Right atrium auricular region (tissue), 2 donors: ENCODE measurements at places on chromosomes 7 and 10.
A peak's percentile ranks its signal among the peaks of the same experiment; 100 is the strongest.

DNA sequence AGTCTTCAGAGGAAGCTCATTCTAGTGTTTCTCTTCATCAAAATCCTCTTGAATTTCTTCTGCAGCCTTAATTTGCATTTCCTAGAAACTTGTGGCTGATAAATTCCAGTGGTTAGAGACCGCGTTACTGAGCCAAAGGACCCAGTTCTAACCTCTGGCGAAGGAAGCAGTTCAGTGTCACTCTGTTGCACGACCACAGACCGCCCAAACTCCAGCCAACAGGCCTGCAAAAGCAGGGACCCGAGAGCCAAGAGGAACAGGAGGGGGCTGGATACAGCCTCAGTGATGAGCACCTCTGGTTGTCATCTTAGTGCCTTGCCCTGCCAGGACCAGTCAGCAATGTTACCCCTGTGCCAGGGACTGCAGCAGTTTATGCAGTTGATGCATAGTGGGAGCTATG, 70.0 kb downstream of the AFAP1L2 start:
- DNase-seq = no peak
- no peaks in the 10 kb centered on the region for H3K4me1 ChIP-seq
- H3K4me3 ChIP-seq = no peak overlapping the region
- H3K27ac ChIP-seq = no peak overlapping the region
- no peaks in the 10 kb centered on the region for H3K36me3 ChIP-seq

GRCh38 chr7:18558910-18559309, 63.4 kb downstream of the HDAC9 start:
- H3K27ac ChIP-seq = no peak overlapping the region
- no peaks in the 10 kb centered on the region for H3K27me3 ChIP-seq
- H3K4me1 ChIP-seq = peaks cover 4% of the 10 kb centered on the region
- no peak overlapping the region for H3K4me3 ChIP-seq
- H3K36me3 ChIP-seq = no peaks in the 10 kb centered on the region

GRCh38 chr7:117285826-117286225, 37.0 kb downstream of the WNT2 start:
- no peaks in the 10 kb centered on the region for H3K27me3 ChIP-seq
- no peaks in the 10 kb centered on the region for H3K36me3 ChIP-seq
- H3K4me3 ChIP-seq = no peak overlapping the region
- H3K27ac ChIP-seq = no peak overlapping the region
- no peaks in the 10 kb centered on the region for H3K4me1 ChIP-seq

GRCh38 chr10:69362471-69362954, 54.2 kb downstream of the TACR2 start:
- H3K4me1 ChIP-seq = no peaks in the 10 kb centered on the region
- peak overlapping the region; percentile 80 for H3K27ac ChIP-seq
- H3K36me3 ChIP-seq = peaks cover 34% of the 10 kb centered on the region
- no peak overlapping the region for H3K4me3 ChIP-seq

- no peaks in the 10 kb centered on the region for H3K36me3 ChIP-seq
- peak; percentile 82 for DNase-seq
- no peak overlapping the region for H3K4me3 ChIP-seq
- H3K27me3 ChIP-seq = no peaks in the 10 kb centered on the region
- H3K27ac ChIP-seq = peak overlapping the region; percentile 10
- H3K4me1 ChIP-seq = no peaks in the 10 kb centered on the region
Observed at GRCh38 chr10:30493609-30494530, 59.9 kb downstream of the MAP3K8 start.

- peak overlapping the region; percentile 73 for H3K4me3 ChIP-seq
- H3K27me3 ChIP-seq = no peaks in the 10 kb centered on the region
- H3K27ac ChIP-seq = peak overlapping the region; percentile 97
- DNase-seq = no peak
- H3K4me1 ChIP-seq = peaks cover 32% of the 10 kb centered on the region
Observed at GRCh38 chr7:91940171-91940570, 491 bp upstream of the AKAP9 start.

GRCh38 chr7:8260871-8261694, 884 bp downstream of the ICA1 start:
- DNase-seq = peak; percentile 65
- no peaks in the 10 kb centered on the region for H3K36me3 ChIP-seq
- H3K27me3 ChIP-seq = no peaks in the 10 kb centered on the region
- H3K4me3 ChIP-seq = peak overlapping the region; percentile 78

GRCh38 chr10:58806970-58807628, 294.4 kb downstream of the BICC1 start:
- no peak overlapping the region for H3K4me3 ChIP-seq
- H3K27ac ChIP-seq = peak overlapping the region; percentile 27
- no peaks in the 10 kb centered on the region for H3K4me1 ChIP-seq
- H3K27me3 ChIP-seq = no peaks in the 10 kb centered on the region

DNA sequence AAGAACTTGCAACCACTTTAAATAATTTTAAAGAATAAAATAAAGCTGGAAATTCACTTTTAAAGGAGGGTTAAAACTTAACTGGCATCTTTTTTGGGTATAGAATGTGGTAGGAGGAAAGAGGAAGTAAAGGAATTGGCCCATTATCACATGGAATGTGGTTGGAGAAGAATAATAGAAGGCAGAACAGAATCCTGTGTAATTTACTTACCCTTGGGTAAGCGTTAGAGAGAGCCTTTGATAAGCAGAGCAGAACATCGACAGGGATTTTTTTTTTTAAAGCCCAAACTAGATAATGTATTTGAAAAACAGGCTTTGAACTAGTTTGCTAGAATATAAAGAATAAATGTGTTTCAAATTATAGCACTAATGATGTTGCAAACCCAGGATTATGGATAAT, 199.8 kb upstream of the KIAA1217 start:
- DNase-seq = no peak
- no peak overlapping the region for H3K27ac ChIP-seq
- no peak overlapping the region for H3K4me3 ChIP-seq
- no peaks in the 10 kb centered on the region for H3K27me3 ChIP-seq
- H3K4me1 ChIP-seq = peaks cover 17% of the 10 kb centered on the region

DNA sequence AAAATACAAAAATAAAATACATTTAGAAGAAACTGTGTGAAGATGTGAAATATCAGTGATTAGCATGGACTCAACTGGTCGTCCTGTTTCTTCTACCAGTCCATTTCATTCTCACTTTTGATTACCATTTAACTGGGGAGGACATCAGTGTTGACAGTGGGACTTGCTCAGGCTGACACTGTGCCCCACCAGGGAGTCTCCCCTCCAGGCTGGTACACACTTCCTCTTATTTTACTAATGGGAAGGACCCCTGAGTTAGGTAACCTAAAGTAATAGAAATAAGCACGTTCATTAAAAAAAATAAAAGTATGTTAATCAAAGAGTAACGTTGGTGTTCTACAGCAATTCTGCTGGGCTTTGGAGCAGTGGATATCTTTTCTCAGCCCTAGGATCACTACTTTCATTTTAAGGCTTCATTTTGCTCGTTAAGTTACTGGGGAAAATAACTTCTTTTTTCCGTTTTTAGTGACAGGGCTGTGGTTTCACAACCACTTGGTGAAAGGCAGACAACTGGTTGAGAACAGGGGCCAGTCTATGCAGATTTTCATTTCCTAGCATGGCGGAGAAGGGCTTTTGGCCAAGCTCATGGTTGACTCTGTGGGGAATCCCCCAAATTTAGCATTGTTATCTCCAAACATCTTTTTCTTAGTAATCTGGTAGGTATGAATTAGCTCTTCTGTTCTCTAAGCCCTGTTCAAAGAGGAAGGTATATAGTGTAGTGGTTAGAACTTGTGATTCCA, 2.1 kb downstream of the SNX10 start:
- H3K27ac ChIP-seq = no peak overlapping the region
- peaks cover 4% of the 10 kb centered on the region for H3K4me1 ChIP-seq
- no peaks in the 10 kb centered on the region for H3K36me3 ChIP-seq
- DNase-seq = no peak
- H3K4me3 ChIP-seq = no peak overlapping the region
- H3K27me3 ChIP-seq = no peaks in the 10 kb centered on the region

GRCh38 chr10:118808601-118809356, 54.0 kb upstream of the CACUL1 start:
- no peak overlapping the region for H3K4me3 ChIP-seq
- DNase-seq = no peak
- H3K27ac ChIP-seq = no peak overlapping the region
- H3K36me3 ChIP-seq = no peaks in the 10 kb centered on the region
- no peaks in the 10 kb centered on the region for H3K27me3 ChIP-seq
- H3K4me1 ChIP-seq = no peaks in the 10 kb centered on the region

DNA sequence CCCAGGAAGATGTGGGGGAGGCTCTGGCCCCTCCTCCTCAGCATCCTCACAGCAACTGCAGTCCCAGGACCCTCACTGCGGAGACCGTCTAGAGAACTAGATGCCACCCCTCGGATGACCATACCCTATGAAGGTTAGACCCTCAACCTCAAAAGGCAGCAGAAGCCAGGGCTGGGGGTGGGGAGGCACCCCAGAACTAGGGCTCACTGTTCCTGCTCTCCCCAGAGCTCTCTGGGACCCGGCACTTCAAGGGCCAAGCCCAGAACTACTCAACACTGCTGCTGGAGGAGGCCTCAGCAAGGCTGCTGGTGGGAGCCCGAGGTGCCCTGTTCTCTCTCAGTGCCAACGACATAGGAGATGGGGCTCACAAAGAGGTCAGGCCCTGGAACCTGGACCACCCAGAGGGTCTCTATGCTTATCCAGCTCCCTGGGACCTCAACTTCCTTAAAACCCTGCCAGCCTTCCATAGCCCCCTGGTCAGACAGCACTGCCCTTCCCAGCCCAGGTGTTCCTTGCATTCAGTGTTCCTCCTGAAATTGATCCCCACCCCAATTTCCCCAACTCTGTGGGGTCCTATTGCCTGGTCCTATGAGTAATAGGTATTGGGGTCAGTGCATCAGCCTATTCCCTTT, 3.7 kb downstream of the SEMA4G start:
- no peak overlapping the region for H3K27ac ChIP-seq
- no peaks in the 10 kb centered on the region for H3K4me1 ChIP-seq
- no peak overlapping the region for H3K4me3 ChIP-seq
- H3K36me3 ChIP-seq = no peaks in the 10 kb centered on the region
- H3K27me3 ChIP-seq = no peaks in the 10 kb centered on the region

GRCh38 chr10:3750006-3750816, 34.8 kb downstream of the KLF6 start:
- peak overlapping the region; percentile 90 for H3K27ac ChIP-seq
- H3K27me3 ChIP-seq = no peaks in the 10 kb centered on the region
- no peak for DNase-seq
- no peaks in the 10 kb centered on the region for H3K4me1 ChIP-seq
- no peaks in the 10 kb centered on the region for H3K36me3 ChIP-seq

DNA sequence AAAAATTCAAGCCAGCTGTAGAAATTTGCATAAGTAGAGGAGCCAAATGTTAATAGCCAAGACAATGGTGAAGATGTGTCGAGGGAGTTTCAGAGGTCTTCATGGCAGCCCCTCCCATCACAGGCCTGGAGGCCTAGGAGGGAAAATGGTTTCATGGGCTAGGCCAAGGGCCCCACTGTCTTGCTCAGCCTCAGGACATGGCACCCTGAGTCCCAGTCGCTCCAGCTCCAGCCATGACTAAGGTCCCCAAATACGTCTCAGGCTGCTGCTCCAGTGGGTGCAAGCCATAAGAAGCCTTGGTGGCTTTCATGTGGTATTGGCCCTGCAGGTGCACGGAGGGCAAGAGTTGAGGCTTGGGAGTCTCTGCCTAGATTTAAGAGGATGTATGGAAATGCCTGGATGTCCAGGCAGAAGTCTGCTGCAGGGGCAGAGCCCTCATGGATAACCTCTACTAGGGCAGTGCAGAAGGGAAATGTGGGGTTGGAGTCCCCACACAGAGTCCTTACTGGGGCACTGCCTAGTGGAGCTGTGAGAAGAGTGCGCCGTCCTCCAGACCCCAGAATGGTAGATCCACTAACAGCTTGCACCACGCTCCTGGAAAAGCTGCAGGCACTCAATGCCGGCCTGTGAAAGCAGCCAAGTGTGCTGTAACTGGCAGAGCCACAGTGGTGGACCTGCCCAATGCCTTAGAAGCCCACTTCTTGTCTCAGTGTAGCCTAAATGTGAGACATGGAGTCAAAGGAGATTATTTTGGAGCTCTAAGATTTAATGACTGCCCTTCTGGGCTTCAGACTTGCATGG, 19.2 kb downstream of the TBATA start:
- no peaks in the 10 kb centered on the region for H3K4me1 ChIP-seq
- no peak for DNase-seq
- H3K36me3 ChIP-seq = no peaks in the 10 kb centered on the region
- no peaks in the 10 kb centered on the region for H3K27me3 ChIP-seq
- H3K4me3 ChIP-seq = no peak overlapping the region

DNA sequence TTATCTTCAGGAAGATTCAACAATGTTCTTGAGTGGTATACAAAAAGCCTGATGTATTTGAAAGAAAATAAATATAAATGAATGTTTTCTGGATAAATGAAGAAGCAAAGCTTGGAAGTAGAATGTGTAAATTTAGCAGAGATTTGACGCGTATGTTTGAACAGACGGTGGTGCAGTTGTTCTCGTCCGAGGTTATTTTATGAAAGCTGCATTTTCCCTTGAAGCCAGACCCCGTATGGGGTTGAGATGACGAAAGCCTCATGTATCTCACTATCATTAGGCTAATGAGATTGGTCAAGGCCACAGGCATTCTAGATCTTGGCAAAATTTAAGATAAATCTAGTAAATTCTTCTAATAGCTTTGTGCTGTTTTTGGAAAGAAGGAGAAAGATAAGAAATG, 195.2 kb downstream of the NXPH1 start:
- H3K36me3 ChIP-seq = no peaks in the 10 kb centered on the region
- no peaks in the 10 kb centered on the region for H3K27me3 ChIP-seq
- H3K4me1 ChIP-seq = no peaks in the 10 kb centered on the region
- no peak overlapping the region for H3K27ac ChIP-seq

GRCh38 chr10:79116801-79117723, 48.3 kb downstream of the ZMIZ1 start:
- peaks cover 19% of the 10 kb centered on the region for H3K36me3 ChIP-seq
- no peak overlapping the region for H3K4me3 ChIP-seq
- H3K27me3 ChIP-seq = no peaks in the 10 kb centered on the region

DNA sequence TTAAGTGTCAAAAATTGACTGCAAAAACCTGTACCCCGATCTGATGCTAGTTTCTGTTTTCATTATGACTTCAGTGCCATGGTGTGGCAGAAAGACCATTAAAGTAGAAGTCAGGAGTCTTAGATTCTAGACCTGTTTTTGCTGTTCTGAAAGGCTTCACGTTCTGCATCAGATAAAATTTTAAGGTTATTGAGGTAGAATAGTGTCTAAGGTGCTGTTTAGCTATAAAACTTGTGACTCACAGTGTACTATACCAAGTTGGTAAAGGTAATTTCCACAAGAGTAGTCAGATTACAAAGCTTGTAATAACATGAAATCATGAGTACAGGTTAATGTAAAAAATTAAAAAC, 38.6 kb downstream of the ZNRF2 start:
- H3K4me3 ChIP-seq = no peak overlapping the region
- H3K27me3 ChIP-seq = no peaks in the 10 kb centered on the region
- DNase-seq = no peak
- no peak overlapping the region for H3K27ac ChIP-seq

- no peaks in the 10 kb centered on the region for H3K4me1 ChIP-seq
- no peak for DNase-seq
- no peaks in the 10 kb centered on the region for H3K27me3 ChIP-seq
- no peak overlapping the region for H3K4me3 ChIP-seq
- no peak overlapping the region for H3K27ac ChIP-seq
- no peaks in the 10 kb centered on the region for H3K36me3 ChIP-seq
Observed at GRCh38 chr10:84896909-84897308, 568.5 kb downstream of the CCSER2 start.
